Left forelimb (tissue), 1 donor: ENCODE measurements at places on chromosomes 6 and 20.

- DNase-seq, result no peak
These were observed 17.7 kb upstream of the FYN start for GRCh38 chr6:111890988-111891387.

- no peak for DNase-seq
These were observed 2.1 kb downstream of the DEFB121 start for GRCh38 chr20:31403886-31404285.

- no peak for DNase-seq
These were observed 34.9 kb upstream of the HEY2 start for GRCh38 chr6:125714441-125715090.

- DNase-seq, result no peak
These were observed 3.7 kb upstream of the FASTKD5 start for GRCh38 chr20:3163099-3164042.

GRCh38 chr6:7727946-7728854 lies 2.3 kb downstream of the BMP6 start:
- peak; percentile 69 for DNase-seq

DNA sequence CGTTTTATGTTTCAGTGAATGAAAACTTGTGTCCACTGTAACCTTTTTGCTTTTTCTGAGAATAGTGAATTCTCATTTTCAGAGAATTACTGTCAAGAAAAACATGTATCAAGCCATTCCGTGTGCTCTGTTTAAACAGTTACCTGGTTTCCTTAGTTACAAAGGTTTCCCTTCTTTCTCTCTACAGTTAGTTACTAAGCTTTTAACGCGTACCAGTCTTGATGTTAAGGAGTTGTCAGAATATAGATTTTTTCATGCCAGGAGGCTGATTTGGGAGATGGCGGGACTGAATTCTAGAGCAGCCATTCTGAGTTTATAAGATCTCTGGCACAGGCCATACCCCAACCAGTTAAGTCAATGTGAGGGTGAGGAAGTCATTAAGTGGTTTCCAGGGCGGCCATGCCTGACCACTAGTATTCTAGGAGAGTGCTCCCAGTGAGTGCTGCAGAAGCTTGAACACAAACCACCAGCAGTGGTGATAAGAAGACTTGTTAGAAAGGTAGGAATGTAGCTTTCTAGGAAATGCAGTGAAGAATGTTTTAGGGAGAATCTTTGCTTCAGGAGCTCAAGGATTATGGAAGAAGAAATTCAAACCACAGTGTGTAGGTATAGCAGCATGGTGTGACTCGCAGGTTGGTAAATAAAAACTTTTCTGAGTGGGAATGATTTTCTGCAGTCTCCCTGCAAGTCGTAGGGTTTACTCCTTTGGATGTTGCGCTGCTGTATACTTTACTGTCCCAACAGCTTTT lies 112.9 kb downstream of the JARID2 start:
- no peak for DNase-seq

- no peak for DNase-seq
These were observed 43.7 kb upstream of the CEP162 start for GRCh38 chr6:84271061-84271716.

- no peak for DNase-seq
These were observed 175.1 kb downstream of the VEGFA start for GRCh38 chr6:43944908-43945767.

DNA sequence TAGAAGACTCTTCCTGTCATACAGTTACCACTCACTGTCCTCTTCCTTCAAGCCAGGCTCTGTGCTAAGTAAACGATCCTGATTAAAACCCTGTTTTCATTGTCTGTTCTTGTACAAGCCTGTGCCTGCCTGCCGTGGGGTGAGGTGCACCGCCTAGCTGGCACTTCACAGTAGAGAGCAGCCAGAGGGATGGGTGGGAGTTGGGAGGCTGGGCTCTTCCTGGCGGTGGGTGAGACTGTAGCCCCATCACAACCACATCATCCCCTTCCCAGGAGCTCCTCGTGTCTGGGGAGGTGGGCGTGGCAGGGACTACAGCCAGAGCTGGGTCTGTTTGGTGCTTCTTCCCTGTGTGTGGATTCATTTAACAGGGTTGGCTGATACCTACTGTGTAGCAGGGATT lies 382.0 kb downstream of the TAF4 start:
- no peak for DNase-seq

- no peak for DNase-seq
These were observed 295.2 kb downstream of the QKI start for GRCh38 chr6:163709693-163710092.

DNA sequence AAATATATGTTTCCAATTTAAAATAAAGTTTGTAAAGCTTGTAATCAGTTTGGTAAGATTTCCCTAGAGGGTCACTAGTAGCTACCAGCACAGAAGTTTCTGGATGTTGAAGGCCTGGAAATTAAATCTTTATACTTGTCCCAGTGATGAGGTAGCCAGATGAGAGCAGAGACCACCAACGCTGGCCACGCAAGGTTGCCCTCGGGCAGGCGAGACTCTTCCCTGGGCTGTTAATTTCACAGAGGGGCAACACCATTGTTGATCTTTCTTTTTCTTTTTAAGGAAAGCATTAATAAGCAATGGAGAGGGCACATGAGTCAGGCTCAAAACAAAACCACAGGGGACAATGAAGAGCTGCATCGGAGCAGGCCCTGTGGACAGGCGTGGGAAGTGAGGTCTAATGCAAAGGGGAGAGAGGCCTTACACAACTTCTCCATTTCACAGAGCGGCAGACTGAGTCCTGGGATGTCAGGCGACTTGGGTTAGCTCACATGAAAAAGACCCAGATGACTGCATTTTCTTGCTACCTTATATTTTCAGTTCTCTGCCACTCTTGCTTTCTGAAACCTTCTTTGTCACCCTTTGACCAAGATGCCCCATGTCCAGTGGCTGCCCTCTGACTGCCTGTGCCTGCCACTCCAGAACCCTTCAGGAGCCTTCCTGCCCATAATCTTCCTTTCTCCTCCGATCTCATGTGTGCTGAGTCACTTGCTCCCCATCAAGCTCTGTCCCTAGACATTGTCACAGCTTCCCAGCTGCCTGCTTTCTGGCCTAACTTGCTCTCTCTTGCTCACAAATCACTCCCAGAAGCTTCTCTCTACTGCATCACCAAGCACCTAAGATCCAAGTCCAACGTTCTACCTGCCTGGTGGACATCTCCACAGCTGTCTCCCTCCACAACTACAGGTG lies 107.7 kb upstream of the CDYL start:
- DNase-seq, result no peak

DNA sequence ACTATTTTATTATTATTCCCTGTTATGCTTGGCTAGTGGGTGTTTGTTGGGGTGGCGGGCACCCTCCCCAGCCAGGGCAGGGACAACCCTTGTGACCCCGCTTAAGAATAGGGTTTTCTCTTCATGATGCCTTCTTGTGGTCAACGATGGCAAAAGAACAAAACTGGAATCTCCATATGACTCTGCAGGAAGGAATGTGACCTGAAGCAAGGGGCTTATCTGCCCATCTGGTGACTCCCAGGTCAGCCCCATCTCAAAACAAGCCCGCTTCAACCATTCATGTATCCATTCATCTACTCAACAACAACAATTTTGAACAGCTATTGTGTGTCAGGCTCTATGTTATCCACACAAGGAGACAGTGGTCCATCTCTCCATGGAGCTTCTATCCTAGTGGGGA lies 30.9 kb upstream of the TGM6 start:
- DNase-seq, result no peak

DNA sequence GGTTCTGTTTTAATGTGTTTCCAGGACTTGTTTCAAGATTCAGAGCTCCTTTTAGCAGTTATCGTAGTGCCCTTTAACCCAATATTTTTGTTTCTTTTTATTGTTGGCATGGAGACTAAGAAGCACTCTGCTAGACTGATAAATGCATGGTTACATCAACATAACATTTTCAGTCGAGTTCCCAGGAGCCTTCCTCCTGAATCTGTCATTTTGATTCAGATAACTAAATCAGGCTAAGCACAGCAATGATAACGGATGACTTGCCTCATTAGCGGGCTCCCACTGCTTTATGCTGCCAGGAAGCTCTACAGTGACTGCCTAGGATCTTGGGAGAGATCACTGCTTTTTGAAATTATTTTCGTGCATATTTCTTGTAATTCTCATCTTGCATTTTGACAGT lies 772.8 kb upstream of the GJE1 start:
- DNase-seq, result no peak

GRCh38 chr6:15088904-15089568 lies 156.8 kb upstream of the JARID2 start:
- DNase-seq, result no peak

GRCh38 chr6:148466158-148466557 lies 123.5 kb downstream of the SASH1 start:
- DNase-seq, result no peak

DNA sequence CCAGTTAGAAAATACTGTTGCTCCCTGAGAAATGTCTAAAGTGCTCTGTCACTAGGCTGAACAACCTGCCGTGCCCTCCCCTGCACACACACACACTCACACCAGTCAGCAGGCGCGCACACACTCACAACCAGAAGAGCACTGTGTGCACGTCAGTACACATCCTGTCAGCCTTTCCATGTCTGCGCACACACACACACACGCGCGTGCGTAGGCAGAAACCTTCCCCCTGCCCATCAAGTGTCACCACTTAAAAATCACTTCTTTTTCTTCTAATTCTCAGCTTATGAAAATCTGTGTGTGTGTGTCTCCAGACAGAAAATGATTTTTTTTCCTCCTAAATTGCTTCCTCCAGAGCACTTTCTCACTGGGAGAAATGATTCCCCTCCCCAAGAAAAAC lies 100.3 kb downstream of the EDN3 start:
- DNase-seq, result no peak

DNA sequence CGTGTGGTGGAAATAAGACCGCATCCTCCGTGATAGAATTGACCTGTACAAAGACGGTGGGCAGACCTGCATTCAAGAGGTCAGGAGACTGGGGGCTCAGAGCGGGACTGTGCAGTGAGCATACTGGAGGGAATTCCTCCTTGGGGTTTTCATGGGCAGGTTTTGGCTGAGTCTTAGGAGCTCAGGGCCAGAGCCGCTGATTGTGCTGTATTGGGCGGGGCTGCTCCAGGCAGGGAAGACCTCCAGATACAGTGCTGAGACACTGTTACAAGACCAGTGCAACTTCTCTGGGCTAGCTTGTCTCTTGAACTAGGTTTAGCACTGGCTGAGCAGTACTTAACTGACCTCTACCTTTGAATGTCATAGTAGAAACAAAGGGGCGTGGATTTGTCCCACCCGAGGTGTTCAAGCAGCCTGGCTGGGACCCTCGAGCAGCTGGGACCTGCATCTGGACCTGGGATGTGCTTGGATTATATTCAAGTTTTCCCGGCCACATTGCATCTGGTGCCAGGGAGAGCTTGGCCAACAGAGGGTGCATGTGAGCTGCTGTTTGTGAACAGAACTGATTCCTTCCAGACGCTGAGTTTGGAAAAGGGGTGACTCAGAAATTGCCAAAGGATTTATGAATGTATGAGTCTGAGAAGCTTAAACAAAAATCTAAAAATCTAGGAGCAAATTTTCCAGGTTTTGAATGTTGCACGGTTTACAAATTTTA lies 33.4 kb upstream of the SLC22A1 start:
- peak; percentile 78 for DNase-seq

DNA sequence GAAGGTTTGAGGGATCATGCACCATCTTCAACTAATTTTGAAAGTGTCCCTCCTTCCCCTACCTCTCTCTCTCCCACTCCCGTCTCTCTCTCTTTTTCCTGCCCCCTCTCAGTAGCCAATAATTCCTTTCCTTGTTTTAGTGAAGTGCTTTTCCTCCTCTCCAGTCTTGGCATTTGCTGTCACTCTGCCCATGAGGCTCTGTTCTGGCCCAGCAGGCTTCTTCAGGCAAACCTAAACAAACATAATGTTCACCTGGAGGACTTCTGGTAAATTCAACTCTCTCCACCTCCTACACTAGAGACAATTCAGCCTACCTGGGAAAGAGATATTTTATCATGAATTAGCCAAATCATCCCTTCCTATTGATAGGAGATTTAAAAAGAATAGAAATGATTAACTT lies 320.4 kb upstream of the RNF24 start:
- no peak for DNase-seq
